Frontal cortex (tissue), 4 donors: ENCODE measurements at places on chromosomes 6 and 20. TPM values are rescaled to one million over a fixed set of nuclear protein-coding genes. Genes with fewer than 3 reads are reported as not detected.

Gene SLA2
- total RNA-seq, result under 0.01 TPM

Gene DCDC2
- total RNA-seq, result 2.4 TPM

Gene TRIM10
- total RNA-seq, result under 0.01 TPM

Gene MYLK2
- 0.82 TPM for total RNA-seq

Gene SPTLC3
- total RNA-seq, result 0.82 TPM

Gene B3GAT2
- total RNA-seq, result 18.8 TPM

Gene RAET1G
- total RNA-seq, result not detected

Gene FAM217A
- total RNA-seq, result not detected

Gene RAMACL
- 0.82 TPM for total RNA-seq

Gene FERMT1
- total RNA-seq, result 1.2 TPM

Gene LAMA4
- 24.1 TPM for total RNA-seq

Gene PAX1
- total RNA-seq, result not detected

Gene ASCC3
- total RNA-seq, result 33.0 TPM

Gene F13A1
- 13.5 TPM for total RNA-seq

Gene ARFGEF3
- total RNA-seq, result 37.1 TPM

Gene ZBTB12
- 25.7 TPM for total RNA-seq
